ENCODE measurements at places on chromosomes 16 and 17.

DNA sequence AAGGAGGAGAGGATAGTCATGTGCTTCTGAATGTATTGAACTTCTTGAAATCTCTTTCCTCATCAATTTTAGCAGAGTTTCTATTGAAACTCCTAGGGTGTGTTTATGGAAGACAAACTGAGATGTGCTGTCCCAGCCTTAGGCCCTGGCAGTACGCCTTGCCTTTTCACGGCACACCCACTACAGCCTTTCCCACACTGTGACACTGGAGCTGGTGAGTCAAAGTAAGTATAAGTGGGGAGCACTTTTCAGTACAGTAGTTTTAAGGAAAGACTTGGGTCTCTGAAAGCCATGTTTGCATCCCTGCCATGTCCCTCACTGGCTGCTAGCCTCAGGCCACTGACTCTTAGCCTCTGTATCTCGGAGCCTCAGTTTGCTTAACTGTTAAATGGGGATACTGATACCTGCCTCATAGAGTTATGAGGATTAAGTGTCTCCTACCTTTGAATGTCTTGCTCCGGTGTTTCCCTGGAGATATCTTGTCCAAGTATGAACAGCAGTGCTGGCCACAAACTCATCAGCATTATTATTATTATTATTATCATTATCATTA is 144.7 kb upstream of the CRHR1 start:
- no peak for DNase-seq

- no peak for DNase-seq
Measured at GRCh38 chr16:84312783-84313382, 18.2 kb downstream of the WFDC1 start.

- DNase-seq = peak; percentile 45
Measured at GRCh38 chr17:55219934-55220333, 44.8 kb upstream of the HLF start.

DNA sequence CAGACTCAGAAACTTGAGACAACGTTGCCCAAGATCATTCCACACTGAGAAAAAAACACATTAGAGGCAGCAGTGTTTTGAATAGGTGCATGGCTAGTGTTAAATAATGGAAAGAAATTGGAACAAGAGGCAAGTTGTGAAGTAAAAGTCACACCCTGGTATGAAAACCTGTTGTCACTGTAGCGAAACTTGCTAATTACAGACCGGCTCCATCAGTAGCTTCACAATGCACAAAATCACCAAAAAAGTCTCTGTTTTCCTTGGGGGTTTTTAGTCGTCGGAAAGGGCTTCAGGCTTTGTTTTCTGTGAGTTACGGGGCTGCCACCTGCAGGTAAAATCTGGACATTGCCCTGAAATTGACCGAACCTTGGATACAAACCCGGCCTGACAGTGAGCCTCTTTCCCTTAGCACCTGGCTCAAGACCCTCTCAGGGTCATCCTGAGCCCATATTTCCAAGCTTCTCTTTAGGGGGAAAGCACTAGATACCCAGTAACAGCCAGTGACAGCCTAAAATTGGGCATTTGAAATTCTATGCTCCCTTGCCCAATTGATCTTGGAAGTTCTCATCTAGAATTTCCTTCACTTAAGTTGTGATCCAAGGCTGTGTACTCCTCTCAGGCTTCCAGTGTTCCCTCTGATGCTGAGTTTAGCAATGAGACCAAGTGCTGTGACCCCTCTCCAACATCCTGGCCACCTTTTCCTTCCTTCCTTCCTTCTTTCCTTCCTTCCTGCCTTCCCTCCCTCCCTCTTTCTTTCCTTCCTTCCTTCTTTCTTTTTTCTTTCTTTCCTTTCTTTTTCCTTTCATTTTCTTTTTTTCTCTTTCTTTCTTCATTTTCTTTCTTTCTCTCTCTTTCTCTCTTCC is 7.2 kb upstream of the GRB2 start:
- DNase-seq = peak; percentile 63

GRCh38 chr16:67304020-67304419 is 22.5 kb downstream of the KCTD19 start:
- DNase-seq = no peak

DNA sequence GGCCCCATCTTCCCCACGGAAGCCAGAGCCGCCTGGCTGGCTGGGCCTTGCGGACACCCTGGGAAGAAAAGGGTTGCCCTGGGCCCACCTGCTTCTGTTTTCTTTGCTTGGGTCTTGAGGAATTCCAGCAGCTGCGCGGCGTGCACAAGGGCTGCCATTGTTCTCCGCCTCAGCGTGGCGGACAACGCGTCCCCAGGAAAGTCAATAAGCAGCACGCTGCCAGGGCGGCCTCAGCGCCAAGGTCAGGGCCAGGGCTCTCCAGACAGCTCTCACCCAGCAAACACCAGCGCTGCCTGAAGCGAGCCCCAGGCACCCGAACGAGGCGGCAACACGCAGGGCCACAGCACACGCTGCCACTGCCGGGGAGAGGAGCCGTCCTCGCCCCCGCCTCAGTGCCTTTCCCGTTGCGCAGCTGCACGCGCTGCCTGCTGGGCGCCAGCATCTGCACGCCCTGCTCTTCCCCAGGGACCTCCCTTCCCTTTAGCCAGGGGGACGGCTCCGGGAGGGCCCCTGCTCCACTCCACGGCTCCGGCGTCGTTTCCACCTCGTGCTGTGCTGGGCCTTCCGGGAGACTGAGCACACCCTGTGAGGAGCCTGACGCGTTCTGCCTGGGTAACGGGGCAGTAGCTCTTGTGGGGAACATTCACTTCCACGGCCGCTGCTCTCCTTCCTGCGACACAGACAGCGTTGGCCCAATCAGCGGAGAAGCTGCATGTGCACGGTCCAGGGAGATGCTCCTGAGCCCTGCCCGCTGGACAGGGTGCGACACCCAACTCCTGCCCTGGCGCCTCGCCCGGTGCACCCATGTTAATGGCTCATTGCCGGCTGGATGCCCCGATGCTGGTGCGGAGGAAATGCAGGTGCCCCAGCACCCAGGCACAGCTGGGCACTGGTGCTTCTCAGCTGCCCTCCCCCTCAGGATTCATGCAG is 57.8 kb downstream of the LMF1 start:
- DNase-seq = peak; percentile 71

DNA sequence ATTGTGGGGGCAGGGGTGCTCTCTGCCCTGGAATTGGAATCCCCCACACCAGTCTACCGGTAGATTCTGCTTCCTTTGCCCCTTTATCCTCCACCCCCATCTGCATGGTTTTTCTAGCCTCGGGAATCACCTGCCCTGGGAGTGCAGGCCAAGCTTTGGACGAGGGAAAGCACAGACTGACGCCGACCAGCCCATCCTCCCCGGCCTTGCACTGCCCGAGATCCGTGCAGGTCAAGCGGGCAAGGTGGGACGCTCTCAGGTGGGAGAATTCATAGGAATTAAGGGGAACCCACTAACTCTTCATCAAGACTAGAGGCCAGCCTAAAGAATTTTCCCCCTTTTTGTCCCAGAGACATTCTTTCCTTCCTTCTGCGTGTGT is 9.9 kb upstream of the HOXB13 start:
- no peak for DNase-seq
